ENCODE measurements at places on chromosomes 1 and 21. TPM values are rescaled to one million over a fixed set of nuclear protein-coding genes. Genes with fewer than 3 reads are reported as not detected.

CSMD2 gene
- polyA plus RNA-seq, result 0.93 TPM

MYOG gene
- polyA plus RNA-seq, result 409 TPM

C8B gene
- not detected for polyA plus RNA-seq

PTPN22 gene
- 0.25 TPM for polyA plus RNA-seq

LAMC2 gene
- 6.0 TPM for polyA plus RNA-seq

ALPL gene
- 3.9 TPM for polyA plus RNA-seq

SUSD4 gene
- 3.0 TPM for polyA plus RNA-seq

OR6N1 gene
- not detected for polyA plus RNA-seq

SPATC1L gene
- polyA plus RNA-seq, result 14.9 TPM

CDC20 gene
- polyA plus RNA-seq, result 20.4 TPM

VCAM1 gene
- polyA plus RNA-seq, result 16.5 TPM

HES3 gene
- polyA plus RNA-seq, result not detected

TEDDM1 gene
- polyA plus RNA-seq, result not detected

MMEL1 gene
- polyA plus RNA-seq, result 0.47 TPM

ANKRD34A gene
- polyA plus RNA-seq, result 1.3 TPM

SLC22A15 gene
- 0.55 TPM for polyA plus RNA-seq

XCL1 gene
- polyA plus RNA-seq, result 0.12 TPM

ALDH9A1 gene
- 43.9 TPM for polyA plus RNA-seq

ST6GALNAC5 gene
- 2.1 TPM for polyA plus RNA-seq

RGS13 gene
- polyA plus RNA-seq, result 0.68 TPM

DISC1 gene
- polyA plus RNA-seq, result 5.9 TPM

RAD54L gene
- 6.5 TPM for polyA plus RNA-seq

All from muscle of back (tissue), 13 donors.